ENCODE measurements at places on chromosomes 1 and 21.

GRCh38 chr1:30356839-30357238 is 366.5 kb downstream of the MATN1 start:
- DNase-seq, result no peak

DNA sequence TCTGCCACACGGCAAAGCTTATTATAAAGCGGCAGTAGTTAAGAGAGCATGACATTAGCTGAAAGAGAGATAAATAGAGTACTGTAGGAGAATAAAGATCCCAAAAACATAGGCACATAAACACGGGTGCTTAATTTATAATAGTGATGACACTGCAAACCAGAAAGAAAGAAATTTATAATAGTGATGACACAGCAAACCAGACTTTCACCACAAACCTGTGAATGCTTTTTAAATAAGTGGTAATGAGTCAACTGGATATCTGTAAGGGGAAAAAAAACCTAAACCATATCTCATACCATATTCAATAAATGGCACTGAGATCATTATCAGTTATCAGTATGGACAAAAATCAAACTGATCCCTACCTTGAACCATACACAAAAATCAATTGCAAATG is 25.5 kb downstream of the USP1 start:
- DNase-seq, result no peak

DNA sequence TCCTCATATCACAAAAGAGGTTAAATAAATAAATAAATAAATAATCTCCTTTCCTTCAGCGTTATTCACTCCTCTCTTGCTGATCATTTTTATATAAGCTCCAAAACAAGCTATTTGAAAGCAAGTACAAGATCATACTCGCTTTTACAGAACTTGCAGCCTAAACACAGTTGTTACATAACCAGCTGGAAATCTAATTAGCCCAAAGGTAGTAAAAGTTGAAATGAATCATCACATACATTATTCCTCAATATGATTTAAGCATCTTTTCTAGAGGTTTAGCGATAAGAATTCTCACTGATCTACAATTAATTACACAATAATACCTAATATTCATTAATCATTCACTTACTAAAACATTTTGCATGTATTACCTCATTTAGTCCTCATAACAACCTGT is 160.2 kb downstream of the COP1 start:
- no peak for DNase-seq

DNA sequence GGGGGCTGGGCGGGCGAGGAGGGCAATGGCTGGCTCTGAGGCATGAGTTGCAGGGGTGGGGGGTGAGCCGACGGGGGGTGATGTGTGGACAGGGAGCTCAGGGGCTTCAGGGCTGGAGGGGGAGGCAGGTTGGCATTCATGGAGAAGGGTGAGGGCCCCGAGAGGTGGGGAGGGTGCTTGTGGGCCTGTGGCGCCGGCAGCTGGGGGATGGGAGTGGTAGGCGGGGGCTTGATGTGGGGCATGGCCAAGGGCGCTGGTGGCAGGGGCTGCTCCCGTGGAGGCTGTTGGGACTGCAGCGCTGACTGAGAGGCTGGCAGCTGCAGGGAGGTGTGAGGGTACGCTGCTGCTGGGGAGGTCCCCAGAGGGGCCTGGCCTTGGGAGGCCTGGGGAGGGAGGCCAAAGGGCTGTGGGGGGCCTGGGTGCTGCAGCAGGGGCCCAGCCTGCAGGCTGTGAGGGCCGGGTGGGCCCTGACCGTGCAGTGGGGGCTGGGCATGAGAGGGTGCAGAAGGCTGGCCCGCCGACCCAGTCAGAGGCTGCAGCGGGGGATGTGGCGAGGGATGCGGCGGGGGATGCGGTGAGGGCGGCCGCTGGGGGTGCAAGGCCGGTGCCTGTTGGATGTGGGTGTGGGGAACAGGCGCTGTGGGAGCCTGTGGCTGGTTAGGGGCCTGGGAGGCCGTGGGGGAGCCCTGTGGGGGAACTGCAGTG is 42.7 kb downstream of the SLC45A1 start:
- DNase-seq, result no peak

GRCh38 chr1:177142010-177142409 is 22.5 kb downstream of the ASTN1 start:
- DNase-seq, result no peak

DNA sequence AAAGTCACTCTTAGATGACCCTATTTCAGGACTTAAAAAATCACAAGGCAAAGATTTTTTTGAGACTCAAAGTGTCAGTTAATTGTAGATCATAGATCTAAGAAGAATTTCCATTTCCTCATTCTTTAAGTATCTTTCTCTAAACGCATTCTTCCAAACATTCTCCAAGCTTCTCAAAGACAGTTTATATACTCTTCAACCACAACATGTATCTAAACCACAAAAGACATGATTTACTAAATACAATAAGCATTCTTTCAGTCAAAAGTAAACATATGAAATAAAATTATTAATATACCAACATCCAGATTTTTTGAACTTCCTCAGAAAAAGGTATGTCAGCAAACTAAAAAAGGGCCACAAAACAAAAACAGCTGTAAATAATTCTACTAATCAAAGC is 24.4 kb downstream of the RC3H1 start:
- no peak for DNase-seq

- DNase-seq, result no peak
Measured at GRCh38 chr1:187237542-187237941, 408.8 kb downstream of the PLA2G4A start.

DNA sequence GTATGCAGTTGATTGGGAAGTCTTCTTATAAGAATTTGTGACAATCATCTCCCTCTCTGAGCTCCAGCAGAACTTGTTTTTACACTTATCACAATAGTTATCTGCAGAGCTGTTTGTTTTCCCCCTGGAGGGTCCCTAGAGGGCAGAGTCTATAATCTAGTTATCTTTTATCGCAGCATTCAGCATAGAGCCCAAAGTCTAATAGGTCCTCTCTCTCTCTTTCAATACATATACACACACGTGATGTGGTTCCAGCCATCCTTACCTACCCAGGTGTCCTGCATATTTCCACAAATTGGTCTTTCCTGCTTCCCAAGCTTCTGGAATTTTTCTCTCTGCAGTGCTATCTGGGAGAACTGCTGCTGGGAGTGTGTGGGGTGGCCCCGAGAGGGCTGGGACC is 229.6 kb upstream of the KIAA0040 start:
- no peak for DNase-seq

- DNase-seq, result no peak
Measured at GRCh38 chr21:42093991-42094421, 22.9 kb downstream of the UMODL1 start.

GRCh38 chr1:10324627-10325026 is 74.2 kb upstream of the PGD start:
- DNase-seq, result no peak

- no peak for DNase-seq
Measured at GRCh38 chr1:240099748-240100147, 8.1 kb downstream of the FMN2 start.

- DNase-seq, result peak; percentile 68
Measured at GRCh38 chr1:206770531-206771337, at the start of gene IL19. TSS of gene IL19 (plus strand) at chr1:206770773. CDS start at chr1:206836663, 65,890 bp downstream.

- DNase-seq, result no peak
Measured at GRCh38 chr1:244713332-244713731, 60.4 kb downstream of the DESI2 start.

DNA sequence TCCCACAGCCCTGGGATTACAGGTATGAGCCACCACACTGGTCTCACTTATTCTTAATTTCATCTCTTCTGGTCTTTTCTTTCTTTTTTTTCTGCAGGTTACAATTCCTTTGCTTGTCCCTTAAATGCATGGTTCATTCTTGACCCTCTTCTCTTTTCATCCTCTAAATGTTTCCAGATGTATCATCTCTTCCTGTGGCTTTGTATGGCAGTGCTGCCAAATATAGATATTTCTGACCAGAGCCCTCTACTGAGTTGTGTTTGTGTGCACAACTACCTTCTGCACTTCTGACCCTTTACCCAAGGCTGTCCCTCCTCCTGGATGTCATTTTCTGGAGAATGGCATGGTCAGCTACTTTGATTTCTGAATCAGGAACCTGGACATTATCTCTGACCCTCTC is 32.5 kb downstream of the OLFML3 start:
- DNase-seq, result no peak

DNA sequence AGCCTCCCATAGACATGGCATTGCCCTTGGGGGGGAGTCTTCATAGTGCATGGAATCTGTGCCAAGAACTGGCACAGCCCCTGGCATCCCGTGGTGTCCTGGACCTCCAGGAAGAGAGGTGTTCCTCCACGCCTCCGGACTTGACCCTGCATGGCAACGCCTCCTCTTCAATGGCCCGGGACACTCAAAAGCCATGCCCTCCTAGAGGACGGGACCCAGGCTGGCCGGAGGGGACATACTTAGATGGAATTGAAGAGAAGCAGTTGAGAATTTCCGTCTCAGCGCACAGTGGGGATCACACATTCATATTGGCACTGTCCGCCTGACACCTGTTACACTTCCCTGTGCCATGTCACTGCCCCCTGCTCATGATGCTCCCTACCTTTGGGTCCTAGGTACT is 38.4 kb upstream of the TENT5C start:
- DNase-seq, result no peak

- DNase-seq, result no peak
Measured at GRCh38 chr21:43347461-43348169, 79.3 kb downstream of the SIK1 start.

DNA sequence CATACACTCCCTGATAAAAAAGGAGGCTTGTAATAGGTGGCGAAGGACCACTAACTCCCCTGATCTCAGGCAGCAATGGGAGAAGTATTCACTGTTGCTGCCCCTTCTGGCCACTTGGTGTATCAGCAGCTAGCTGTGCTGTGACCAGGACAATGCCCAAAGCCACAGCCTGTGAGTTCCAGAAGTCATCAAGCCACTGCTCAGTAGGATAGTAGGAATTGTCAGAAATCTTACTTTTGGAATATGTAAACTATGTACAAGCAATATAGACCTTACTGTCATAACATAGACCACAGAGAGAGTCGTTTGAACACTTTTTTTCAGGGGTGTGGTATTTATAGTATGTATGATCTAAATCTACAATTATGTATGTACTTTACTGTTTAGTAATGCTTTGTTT is 248.3 kb upstream of the CAMK1G start:
- peak; percentile 3 for DNase-seq

DNA sequence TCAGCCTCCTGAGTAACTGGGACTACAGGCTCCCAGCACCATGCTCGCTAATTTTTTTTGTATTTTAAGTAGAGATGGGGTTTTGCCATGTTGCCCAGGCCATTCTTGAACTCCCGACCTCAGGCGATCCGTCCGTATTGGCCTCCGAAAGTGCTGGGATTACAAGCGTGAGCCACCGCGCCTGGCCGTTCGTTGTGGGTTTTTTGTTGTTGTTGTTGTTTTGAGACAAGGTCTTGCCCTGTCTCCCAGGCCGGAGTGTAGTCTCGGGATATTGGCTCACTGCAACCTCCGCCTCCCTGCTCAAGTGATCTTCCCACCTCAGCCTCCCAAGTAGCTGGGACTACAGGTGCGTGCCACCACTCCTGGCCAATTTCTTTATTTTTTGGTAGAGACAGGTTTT is 4.7 kb upstream of the INAVA start:
- no peak for DNase-seq

- DNase-seq, result no peak
Measured at GRCh38 chr1:89610457-89611011, 22.4 kb upstream of the LRRC8C start.

DNA sequence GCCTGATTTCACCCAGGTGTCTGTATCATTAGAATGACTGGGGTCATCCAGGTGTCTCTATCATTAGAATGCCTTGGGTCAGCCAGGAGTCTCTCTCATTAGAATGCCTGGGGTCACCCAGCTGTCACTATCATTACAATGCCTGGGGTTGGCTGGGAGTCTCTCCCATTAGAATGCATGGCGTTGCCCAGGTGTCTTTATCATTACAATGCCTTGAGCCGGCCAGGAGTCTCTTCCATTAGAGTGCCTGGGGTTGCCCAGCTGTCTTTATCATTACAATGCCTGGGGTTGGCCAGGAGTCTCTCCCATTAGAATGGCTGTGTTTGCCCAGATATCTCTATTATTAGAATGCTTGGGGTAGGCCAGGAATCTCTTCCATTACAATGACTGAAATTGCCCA is 61.6 kb downstream of the RNF187 start:
- no peak for DNase-seq

DNA sequence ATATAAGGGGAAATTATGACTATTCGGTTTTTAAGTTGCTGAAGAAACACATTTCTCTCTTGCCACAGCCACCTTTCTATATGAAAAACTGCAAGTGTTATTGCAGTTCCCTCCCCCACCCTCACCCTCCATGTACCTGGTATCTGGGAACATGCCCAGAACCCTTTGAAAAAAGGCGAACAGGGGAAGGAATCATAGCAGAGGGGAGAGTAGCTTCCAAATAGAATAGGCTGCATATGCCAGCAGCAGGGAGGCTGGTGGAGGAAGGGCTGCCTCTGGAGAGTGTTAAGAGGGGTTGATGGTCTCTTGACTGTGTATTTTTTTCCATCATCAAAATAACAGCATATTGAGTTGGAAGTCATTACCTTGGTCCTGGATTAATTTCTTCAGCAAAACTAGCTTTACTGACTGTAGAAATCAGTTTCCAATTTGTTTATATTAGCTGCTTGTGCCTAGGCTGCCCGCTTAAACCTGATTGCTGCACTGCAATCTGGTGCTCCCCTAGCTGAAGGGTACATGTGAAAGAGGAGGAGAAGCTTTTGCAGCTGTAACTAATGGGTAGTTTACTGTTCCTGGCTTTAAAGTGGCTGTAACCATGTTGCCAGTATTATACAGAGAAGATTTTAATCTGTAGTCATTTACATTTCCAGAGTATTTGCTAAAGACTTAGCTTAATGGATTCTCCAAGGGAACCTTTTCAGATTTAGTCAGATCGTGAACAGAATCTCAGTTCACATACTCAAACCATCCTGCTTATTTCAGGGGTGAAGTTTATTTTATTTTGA is 22.7 kb downstream of the AHCYL1 start:
- DNase-seq, result no peak

GRCh38 chr1:152343006-152343405 is 16.8 kb downstream of the FLG2 start:
- DNase-seq, result no peak

DNA sequence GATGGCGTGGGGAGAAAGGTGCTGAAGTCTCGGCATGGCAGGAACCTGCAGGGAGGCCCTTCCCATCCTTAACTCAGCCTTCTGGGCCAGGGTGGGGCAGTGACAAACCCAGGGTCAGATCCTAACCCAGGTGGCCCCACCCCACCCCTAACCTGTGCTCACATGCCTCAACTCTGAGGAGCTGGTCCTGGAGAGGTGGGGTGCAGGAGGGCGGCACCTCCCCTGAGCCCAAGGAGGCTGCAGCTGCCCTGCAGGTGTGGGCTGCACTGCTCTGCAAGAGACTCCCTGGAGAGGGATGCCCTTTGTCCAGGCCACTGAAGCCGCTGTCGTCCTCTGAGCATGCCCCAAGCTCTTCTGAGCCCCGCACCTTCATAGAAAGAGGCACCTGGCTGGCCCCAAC is 15.2 kb upstream of the ADAMTSL4 start:
- no peak for DNase-seq

DNA sequence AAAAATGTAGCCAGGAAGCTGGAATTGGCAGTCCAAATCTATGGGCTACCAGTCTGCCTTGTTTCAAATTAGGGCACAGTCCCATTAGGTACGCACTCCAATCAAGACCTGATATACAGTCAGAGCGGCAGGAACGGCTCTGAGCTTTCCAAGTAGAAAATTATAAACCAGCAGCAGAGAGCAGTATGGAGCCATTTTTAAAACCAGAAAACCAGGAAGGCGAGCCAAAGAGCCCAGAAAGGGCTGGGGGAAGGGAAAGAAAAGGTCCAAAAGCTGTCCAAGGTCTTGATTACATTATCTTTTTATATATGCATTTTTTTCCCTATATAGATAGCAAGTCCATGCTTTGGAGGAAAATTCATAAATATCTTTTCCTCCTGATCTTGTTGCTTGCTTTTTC is 719.0 kb downstream of the RWDD3 start:
- no peak for DNase-seq

GRCh38 chr1:194629011-194629410 is 1442.6 kb upstream of the B3GALT2 start:
- DNase-seq, result no peak

Data from NK-92 treated with Interleukin-12 subunit alpha and Interleukin-12 subunit beta, amount 100 ng/mL, for 24 hours (cell line).